ENCODE measurements at places on chromosomes 11 and 22.

- no peak for DNase-seq
These were observed 408.9 kb upstream of the CCDC90B start for GRCh38 chr11:83695046-83695445.

GRCh38 chr11:30935861-30936260 lies 349.7 kb upstream of the MPPED2 start:
- no peak for DNase-seq

GRCh38 chr11:10540546-10540914 lies 457 bp downstream of the RNF141 start:
- no peak for DNase-seq

DNA sequence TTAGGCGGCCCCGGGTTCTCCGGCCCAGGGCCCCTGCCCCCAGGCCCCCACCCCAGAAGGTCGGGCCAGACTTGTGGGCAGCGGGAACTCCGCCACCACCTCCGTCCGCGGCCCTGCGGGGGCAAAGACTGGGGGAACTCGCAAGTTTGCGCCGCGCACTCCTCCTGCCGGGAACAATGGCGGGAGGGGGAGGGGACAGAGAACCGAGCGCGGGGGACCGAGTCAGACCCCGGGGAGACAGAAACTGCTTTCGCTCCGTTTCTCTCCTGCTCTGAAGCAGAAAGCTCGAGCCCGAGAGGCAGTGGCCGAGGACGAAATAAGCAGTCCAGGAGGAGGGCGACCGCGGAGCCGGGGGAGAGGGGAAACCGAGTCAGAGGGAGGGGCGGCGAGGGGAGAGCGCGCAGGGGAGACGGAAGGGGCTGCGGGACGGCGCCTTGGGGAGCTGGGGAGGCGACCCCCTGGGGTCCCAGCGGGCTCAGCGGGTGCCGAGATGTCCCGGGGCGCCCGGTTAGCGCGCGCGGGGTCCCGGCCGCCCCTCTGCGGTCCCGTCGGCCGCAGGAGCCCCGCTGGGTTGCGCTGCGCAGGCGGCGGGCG lies 555 bp downstream of the TP53I11 start:
- DNase-seq: no peak

- no peak for DNase-seq
These were observed 6.4 kb upstream of the JAM3 start for GRCh38 chr11:134062265-134063123.

DNA sequence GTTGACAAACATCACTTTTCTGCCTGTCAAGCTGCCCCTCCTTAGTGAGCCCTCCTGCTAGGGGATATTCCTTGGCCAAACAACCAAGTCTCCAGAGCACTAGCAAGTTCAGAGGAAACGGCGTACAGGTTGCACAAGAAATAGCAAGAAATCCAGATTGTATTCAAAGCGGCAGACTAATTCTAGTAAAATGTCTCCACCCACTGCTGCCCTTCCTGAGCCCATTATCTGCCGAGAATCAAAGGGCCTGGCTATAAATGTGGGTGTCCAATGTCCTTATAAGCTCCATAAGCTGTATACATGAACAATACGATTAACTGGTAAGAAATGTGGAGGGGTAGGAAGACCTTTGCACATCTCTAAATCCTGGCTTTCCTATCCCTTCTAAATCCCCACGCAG lies 44.0 kb upstream of the AKIP1 start:
- no peak for DNase-seq

DNA sequence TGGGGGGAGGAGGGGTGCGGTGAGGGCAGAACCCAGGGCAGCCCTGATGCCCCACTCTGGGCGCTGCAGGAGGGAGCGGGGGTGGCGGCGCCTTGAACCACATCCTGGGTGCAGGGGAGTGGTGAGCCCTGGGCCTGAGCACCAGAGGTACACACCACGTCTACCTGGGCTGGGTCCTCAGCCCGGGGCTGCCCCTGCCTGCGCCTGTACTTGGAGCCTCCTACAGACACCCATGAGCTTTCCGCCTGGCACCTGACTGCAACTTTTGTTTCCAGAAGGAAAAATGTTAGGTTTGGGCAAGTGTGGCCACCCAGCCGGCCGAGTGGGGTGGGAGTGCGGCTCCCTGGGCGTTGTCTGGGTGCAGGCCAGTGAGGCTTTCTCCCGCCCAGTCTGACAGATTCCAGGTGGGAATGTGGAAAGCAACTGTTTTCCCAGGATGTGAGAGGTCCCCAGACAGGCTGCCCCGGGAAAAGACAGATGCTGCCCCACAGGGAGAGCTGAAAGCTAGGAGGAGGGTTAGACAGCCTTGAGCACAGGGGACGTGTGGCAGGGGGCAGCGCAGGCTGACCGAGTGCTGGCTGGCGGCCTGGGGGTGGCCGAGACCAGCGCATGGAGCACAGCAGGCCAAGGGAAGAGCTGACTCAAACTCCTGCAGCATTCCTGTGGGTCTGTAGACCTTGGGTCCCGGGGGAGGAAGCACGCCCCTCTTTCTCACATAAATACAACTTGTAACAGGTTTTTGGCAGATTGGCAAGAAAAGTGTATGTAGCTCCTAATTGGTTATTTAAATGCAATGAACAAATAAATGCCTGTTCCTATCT lies 44.1 kb downstream of the GNB1L start:
- DNase-seq: peak; percentile 8

GRCh38 chr11:2143477-2143798 lies 4.2 kb upstream of the IGF2 start:
- DNase-seq: no peak

- DNase-seq: no peak
These were observed 669 bp downstream of the MICAL3 start for GRCh38 chr22:18023509-18024275.

DNA sequence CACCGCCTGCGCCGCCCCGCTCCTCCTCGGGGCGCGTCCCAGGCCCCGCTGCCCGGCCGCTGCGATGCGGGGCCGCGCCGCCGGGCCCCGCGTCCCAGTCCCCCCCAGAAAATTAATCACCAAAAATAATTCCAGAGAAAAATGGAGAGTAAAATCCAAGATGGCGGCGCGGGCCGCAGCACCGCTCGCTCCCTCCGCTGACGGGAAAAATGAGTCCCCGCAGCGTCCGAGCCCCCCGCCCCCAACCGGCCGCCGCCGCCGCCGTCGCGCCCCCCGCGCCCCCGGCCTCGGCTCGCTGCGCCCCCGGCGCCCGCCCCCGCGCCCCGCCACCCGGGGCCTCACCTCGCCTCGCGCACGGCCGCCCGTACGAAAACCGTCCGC lies at the start of gene KMT5B:
KMT5B (minus strand) TSS at position 162 of the 381 bp plus-strand sequence. CDS start 23,220 bp downstream, outside the sequence.
- peak; percentile 21 for DNase-seq

GRCh38 chr11:36240801-36241200 lies 48.4 kb downstream of the COMMD9 start:
- no peak for DNase-seq

GRCh38 chr11:134459246-134460061 lies 47.4 kb upstream of the B3GAT1 start:
- DNase-seq: no peak

GRCh38 chr11:117970400-117971024 lies 15.7 kb upstream of the IL10RA start:
- peak; percentile 51 for DNase-seq

GRCh38 chr11:104623518-104623917 lies 274.7 kb downstream of the CASP12 start:
- DNase-seq: no peak

GRCh38 chr11:10605941-10606381 lies 37.5 kb upstream of the LYVE1 start:
- DNase-seq: no peak

DNA sequence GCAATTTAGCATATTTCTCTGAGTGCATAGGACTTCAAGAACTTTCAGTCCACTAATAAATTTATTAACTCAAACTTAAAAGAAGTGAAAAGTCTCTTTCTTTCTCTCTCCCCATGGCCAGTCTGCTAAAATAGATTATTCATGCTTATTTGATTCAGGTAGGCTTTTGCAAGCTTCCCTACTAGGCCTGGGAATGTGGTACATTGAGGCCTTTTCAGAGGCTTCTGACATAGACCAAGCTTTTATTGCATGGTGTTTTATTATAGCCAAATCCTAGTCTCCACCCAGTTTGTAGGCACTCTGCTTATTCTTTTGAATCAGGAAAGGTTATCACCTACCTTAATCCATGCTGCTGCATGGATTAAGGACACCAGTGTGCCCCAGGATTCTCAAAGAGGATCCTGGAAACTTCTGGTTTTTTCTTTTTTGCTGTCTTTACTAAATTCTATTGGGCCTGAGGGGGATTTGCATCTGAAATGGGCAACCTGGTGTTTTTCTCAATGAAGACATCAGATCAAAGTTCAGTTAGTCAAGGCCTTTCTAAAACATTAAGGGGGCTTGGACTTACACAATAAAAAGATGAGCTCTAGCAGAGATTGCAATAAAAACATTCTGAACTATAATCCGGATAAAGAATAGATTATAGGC lies 92.2 kb downstream of the ELP4 start:
- DNase-seq: no peak

- no peak for DNase-seq
These were observed 55.2 kb upstream of the UBASH3B start for GRCh38 chr11:122600290-122600689.

DNA sequence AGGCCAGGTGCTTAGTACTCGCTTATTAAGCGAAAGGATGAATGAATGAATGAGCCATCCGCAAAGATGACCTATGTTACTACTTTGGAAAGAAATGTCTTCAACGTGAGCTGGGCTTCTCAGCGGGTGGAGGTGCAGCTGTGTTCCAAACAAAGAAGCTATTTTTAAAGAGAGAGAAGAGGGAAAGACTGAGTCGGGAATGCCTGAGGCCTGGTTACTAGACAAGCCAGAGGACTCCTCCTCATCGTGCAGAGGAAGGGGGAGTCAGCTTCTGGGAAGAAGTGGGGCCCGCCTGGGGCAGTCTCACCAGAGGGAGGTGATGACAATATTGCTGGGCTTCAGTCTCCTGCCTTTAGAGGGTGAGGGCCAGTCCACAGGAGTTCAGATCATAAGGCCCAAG lies 30.4 kb upstream of the CD5 start:
- no peak for DNase-seq

DNA sequence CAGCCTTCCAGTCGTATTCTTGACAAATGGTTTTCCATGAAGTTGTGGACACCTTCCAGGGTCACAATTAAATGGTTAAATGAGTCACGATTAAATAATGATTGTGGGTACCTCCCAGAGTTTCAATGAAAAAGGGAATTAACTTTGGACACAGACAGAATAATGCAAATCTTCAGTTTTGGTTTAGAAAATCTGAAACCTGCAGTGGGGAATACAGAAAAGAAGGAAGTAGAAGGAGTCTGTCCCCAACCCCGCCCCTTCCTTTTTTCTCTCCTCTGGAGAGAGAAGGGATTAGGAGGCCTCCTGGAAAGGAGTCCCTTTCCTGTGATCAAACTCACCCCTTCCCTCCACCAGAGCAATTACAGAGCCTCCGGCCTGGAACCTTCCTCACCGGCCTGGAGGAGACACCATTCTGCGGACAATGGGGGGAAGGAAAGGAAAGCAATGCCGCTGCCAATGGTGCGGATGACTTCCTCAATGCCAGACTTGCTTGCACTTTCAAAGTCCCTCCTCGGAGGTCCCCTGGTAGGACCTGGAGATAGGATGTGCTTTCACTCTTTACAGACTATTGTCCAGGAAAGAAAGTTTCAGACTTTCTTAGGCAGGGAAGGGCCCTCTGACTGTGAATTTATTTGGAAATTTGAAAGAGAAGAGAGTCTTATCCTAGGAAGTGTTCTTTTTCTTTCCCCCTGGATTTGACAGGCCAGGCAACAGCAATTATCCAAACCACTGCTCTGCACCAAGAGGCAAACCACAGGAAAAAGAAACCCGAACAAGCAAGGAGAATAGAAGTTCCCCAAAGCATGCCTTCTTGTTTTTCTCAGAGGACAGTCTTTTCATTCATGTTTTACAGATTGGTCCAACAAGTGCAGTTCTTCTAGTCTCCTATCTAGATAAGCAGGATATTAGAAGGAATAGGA lies 86.8 kb downstream of the PTPRJ start:
- DNase-seq: no peak

DNA sequence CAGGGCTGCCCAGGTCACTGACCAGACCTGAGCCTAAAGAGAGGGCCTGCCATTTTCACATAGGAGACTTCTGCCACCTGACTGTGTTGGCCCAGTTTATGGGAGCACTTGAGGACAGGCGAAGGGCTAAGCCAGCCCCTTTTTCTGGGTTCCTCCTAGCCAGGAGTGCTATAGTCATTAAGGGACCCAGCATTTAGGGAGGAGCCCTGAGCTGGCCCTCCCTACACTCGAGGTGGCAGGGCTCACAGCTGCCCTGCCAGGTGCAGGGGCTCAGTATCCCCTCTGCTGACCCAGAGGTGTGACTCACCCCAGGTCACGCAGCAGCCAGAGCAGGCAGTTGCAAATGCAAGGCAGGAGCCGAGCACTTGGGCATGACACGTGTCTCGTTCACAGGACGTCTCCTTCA lies 86.3 kb upstream of the CRYBB3 start:
- DNase-seq: no peak

DNA sequence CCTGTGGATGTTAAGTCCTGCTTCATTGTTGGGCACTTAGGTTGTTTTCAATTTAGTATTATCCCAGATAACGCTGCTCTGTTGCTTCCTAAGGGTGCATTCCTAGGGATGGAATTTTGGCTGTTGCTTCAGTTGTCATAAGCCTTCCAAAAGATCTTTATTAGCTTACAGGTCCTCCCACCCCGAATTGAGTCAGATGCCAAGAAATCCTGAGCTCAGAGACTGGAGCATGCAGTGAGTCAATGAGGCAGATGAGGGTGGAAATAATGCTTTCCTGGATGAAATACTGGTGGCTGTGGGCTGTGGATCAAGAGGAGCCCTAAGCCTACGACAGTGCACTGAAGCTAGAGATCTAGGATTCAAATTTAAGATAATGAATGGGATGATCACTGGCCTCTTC lies 10.7 kb upstream of the IL18BP start:
- DNase-seq: no peak

DNA sequence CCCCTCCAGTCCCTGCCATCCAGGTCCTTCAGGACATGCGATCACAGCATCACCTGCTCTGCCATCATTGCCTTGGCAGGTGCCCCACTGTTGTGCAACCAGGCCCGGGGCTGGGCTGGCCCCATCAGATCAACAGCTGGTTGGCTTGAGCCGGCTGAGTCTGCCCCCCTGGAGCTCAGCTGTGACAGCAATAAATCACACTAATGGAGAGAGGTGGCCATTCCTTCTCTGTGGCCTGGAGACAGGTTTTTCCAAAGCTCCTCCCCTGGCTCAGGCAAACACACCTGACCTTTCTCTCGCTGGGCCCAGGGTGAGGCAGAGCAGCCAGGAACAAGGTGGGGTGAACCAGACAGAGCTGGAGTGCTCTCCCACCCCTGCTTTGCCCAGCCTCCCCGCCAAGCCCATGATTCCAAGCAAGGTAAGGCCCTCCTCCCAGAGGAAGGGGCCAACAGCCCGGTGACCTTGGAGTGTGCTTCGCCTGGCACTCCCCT lies 8.9 kb upstream of the FXYD2 start:
- no peak for DNase-seq

Data from CD4-positive, alpha-beta T cell treated with Interleukin-6 at 100 ng/mL for 8 hours (primary cell).